ENCODE measurements at places on chromosomes 7 and 10.
A peak's percentile ranks its signal among the peaks of the same experiment; 100 is the strongest.

DNA sequence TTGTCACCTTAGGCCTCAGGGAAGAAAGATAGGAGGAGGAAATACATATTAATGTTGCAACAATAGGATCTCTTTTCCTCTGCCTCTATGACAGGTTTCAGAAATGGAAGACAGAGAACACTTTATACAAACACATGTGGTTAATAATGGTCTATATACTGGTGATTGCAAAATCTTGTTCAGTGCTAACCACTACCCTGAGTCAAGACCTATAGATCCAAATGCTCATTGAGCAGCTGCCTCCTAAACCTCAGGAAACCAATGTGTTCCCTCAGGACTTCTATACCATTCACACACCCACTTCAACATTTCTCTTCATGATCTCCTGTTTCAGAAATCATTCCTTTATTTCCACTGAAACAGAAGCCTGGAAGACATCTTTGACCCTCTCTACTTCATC, 32.5 kb upstream of the VWDE start:
- DNase-seq, result no peak

- no peak for DNase-seq
These were observed 2.1 kb downstream of the MACC1 start for GRCh38 chr7:20214921-20215669.

DNA sequence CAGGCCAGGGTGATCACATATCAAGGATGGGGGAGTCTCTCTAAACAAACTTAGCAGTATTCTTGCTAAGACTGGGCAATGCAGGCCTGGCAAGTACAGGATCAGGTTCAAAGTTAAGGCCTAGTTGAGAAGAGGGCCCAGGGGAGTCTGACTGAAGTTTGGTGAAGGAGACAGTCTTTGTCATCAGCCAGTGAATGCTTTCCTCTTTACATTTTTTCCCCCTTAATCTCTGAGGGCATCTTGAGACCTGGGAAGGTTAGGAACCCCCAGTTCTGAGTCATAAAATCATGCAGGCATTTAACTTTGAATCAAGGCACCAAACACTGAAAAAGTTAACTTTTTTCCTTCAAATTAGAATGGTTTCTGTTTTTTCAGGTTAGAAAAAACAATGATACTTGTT, 311.5 kb downstream of the REEP3 start:
- no peak for DNase-seq

DNA sequence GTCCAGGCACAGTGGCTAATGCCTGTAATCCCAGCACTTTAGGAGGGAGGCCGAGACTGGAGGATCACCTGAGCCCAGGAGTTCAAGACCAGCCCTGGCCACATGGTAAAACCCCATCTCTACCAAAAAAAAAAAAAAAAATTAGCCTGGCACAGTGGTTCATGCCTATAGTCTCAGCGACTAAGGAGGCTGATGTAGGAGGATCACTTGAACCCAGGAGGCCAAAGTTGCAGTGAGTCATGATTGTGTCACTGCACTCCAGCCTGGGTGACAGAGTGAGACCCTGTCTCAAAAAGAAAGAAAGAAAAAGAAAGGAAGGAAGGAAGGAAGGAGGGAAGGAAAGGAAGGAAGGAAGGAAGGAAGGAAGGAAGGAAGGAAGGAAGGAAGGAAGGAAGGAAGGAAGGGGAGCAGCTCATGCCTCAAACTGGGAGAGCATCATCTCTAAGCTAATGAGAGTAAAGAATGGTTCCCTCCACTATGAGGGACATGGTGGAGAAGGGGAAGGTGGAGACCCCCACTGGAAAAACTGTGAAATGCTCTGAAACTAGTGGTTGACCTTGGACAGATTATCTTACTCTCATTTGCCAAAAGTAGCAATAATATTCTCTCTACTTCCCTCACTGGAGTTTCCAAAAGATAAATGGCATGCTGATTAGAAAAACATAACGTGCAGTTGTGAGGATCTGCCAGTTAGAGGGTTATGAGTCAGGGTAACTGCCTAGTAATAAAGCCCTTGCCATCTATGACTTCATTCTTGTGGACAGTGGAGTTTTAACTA, 16.8 kb downstream of the GIMAP5 start:
- DNase-seq, result peak; percentile 82

DNA sequence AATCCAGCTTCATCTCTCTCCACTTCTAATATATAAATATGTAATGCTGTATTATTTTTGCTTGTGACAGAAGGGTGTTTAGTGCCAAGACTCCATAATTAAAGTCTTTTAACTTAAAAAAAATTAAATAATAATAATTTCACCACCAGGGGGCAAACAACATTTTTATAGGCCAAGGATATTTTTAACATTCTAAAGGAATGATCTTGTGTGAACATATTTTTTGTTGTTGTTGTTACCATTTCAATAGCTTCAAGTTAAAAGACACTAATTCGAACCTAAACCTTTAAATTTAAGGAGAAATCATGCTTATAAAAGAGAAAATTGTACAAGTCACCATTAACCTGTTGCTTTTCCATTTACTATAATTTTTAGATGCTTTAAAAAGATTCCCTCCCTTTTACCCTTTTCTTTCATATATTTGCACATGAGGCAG, 7.5 kb upstream of the DNAJC1 start:
- peak; percentile 69 for DNase-seq

- DNase-seq, result no peak
These were observed 507.2 kb downstream of the TNS3 start for GRCh38 chr7:47074702-47075153.

DNA sequence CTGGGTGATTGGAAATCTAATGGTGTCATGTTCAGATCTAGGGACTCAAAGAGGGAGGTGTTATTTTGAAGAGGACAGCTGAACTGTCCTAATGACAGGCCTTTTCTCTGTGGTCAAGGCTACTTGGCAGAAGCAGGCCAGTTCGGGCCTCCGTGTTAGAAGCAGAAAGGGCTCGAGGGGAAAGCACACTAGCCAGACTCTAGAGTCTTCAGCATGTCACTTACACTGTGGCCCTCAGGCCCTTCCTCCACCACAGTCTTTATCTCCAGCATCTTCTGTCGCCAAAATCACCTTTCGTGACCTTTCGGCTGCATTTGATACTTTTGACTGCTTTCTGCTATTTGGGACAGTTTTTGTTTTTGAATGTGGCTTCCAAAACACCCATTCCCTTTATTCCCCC, 123.3 kb downstream of the CNNM2 start:
- DNase-seq, result no peak

- no peak for DNase-seq
These were observed 34.4 kb upstream of the RSBN1L start for GRCh38 chr7:77661816-77662215.

DNA sequence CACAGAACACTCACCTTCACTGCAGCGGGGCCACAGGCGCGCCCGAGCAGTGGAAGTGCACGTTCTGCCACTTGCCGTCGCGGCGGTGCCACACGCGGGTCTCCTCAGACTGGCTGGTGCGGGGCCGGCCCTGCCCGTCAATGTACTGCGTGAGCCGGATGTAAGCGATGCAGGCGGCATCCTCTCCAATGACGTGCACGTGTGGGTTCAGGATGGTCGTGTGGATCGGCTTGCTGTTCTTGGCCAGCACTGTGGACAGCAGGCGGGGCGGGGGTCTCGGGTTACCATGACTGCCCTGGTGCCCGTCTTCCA, 19.2 kb downstream of the YKT6 start:
- no peak for DNase-seq

GRCh38 chr10:125236091-125236490, 75.7 kb upstream of the CTBP2 start:
- no peak for DNase-seq

DNA sequence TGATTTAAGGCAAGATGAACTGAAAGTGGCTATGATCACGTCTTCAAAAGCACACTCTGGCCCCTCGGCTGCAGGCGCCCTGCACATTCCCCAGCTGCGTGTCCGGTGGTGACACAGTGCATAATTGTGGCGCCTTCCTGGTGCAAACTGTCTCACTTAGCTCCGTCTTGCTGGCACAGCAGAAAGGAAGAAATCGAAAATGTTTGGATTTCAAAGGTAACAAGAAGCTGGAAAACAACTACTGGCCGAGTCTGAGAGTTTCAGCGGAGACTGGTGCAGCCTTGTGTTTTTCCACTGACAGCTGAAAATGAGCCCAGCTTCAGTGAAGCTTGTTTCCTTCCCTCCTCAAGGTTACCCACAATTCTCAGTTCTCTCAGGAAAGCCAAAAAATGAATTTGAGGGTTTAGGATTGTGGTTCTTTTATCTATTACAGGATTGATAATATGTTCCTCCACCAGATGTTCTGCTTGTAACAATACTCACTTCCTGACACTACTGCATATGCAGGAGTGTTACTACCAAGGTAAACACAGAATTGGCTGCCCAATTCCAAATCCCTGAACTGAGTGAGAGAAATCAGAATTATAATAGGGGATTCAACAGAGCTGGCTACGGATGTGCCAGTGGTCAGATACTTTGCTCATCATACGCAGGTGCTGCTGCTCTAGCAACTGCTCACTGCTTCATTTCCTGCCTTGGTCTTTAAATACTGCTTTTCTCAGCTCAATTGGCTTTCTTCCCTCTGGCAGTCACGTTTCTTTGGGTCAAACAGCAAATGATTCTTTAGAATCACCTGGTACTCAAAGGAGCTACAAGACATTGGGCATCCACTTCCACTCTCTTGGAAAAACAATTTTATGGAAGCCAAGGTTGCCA, 63.7 kb downstream of the TRUB1 start:
- DNase-seq, result no peak

- no peak for DNase-seq
These were observed 118.0 kb upstream of the PCLO start for GRCh38 chr7:83280671-83281070.

DNA sequence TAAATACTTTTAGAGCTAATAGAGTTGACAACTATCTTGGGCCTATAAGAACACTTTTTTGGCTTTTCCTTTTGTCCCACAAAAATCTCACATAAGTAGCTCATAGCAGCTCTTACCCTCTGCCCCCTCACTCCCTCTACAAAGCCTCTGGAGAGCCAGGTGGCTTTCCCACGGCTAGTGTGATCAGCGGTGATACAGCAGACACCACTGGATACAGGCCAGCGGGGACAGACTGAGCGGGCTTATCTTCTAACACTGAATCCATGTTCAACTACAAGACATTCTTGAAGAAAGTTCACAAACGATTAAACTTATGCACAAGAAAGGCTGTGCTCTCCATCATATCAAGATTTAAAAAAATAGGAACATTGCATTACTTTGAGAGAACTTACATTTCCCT, 377.2 kb downstream of the PARD3 start:
- no peak for DNase-seq

DNA sequence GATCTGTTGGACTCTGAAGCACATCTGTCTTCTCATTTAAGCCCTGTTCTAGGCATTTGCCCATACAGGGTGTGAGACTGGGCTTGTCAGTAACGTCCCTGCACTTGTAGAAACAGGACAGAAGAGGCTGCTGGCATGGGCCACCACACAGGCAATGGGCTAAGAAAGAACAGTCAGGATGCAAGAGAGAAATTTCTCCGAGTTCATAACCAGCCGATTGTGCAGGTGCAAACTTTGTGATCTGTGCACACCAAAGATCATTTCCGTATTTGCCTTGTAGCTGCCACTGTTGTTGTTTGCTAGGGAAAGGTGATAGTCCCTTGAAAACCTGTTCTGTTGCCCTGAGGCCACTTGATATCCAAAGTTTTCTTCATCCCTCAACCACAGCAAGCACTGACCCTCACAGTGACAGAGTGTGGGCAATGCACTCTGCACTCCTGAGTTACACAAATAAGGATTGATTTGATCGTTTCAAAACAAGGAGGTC, 20.3 kb downstream of the KLF6 start:
- no peak for DNase-seq

DNA sequence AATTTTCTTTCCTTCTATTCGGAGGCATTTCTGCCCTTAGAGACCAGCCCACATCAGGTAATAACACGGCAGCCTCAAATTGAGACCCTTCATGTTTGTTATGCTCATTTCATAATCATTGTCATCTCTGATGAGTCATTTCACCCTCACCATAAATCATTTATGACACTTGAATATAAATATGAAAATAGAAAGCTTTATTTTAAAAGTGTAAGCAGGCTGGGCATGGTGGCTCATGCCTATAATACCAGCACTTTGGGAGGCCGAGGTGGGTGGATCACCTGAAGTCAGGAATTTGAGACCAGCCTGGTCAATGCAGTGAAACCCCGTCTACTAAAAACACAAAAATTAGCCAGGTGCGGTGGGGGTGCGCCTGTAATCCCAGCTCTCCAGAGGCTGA, 57.4 kb upstream of the EGFR start:
- DNase-seq, result no peak

DNA sequence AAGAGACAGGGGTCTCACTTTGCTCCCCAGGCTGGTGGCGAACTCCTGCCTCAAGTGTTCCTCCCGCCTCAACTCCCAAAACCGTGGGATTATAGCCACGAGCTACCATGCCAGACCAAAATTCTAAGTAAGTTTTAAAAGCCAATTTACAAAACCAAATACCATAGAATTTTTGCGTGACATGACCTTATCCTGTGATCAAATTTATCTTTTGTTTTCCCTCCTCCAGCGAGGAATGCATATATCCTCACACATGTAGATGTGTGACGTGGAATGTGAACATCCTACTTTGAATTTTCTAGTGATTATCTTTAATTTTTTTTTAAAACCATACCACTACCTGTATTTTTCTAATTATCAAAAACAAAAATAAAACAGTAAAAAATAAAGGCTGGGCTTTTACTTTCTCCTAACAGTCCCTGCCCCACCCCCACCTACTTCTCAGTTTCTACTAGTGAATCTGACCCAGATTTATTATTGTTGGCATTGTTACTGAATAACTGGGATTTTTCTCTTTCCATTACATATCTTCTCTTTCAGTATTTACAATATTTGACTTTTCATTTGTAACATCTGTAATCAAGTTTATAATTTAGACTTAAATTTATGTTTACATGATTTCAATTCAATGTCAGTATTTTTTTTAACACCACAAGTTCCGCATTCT, 26.0 kb downstream of the CYTH3 start:
- DNase-seq, result no peak

GRCh38 chr10:112708461-112708860, 241.6 kb upstream of the TCF7L2 start:
- DNase-seq, result no peak

- DNase-seq, result no peak
These were observed 166.0 kb downstream of the TSPAN12 start for GRCh38 chr7:120691915-120692314.

DNA sequence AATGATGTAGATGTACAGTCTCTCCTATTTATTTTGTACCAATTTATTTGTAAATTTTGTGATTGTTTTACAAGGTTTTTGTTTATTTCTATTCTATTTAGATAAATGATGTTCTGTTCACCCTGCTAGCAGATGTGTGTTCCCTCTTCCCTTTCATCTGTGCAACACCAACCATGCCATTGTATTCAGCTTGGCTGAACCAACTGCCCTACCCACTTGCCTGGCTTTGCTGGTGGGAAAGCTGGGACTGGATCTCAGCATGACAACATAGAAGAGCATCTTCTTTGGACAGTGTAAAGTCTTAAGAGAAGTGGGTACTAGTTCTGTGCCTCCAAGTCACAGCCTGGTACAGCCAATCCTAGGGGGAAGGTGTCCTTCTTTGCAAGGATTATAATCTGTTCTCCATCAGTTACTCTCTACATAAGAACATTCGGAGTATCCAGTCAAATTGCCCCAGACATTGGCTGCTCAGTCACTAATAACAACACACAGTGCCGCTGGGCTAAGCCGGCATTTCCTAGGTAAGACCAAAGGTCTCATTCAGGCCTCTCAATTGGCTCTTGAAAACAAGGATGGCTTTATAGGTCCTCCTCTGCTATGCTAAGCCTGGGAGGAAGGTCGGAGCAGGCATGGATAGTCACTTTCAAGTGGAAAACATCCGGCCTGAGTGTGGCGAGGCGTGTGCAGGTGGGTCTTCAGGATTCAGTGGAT, 109.7 kb downstream of the NT5C2 start:
- no peak for DNase-seq

GRCh38 chr10:123557366-123558108, 108.6 kb upstream of the GPR26 start:
- DNase-seq, result no peak

- no peak for DNase-seq
These were observed 72.8 kb downstream of the SHOC2 start for GRCh38 chr10:110992006-110992800.
